ENCODE measurements at places on chromosomes 6 and 20.

GRCh38 chr6:9527679-9528286 lies 887.1 kb downstream of the TFAP2A start:
- peak; percentile 23 for DNase-seq

DNA sequence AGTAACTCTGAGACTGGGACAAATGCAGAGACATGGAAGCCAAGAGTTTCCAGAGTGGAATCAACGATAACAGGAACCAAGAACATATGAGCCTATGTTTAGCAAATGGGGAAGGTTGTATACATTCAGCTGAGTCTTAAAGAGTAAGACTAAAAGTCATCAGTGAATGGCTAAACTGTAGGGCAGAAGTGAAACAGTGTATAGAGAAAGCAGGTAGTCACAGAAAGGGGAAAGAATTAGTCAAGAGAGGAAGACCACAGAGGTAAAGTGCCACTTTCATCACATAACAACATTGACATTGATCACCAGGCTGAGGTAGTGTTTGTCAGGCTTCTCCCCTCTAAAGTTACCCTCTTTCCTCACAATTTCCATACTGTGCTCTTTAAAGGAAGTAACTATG lies 306.5 kb upstream of the SPTLC3 start:
- DNase-seq: no peak

DNA sequence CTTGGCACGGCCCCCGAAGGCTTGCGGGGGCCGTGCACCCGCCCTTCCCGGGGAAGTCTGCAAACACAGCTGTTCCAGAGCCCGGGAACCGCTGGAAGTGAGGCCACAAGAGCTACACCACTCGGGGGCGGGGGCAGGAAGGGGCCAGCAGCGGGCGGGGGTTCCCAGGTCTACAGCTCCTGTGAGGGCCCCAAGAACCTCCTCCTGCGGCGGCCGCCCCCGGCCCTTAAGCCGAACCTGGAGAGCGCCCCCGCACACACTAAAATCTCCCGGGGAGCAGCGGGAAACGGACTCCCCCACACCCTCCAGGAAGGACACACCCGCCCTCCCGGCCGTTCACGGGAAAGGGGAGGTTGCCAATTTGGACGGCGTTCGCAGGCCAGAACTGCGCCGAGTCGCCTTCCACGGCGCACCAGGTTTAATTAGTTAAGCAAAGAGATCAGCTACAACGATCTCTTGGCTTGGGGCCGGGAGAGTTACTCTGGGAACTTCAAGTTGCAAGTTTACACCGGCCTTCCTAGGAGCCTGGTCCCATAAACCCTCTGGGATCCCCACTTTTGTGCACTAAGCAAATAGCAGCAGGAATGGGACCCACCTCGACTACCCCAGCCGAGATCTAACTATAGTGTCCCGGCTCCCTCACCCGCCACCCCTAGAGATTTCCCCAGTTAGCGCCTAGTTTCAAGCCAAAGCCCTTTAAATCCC lies 1.7 kb downstream of the JAG1 start:
- DNase-seq: peak; percentile 73

DNA sequence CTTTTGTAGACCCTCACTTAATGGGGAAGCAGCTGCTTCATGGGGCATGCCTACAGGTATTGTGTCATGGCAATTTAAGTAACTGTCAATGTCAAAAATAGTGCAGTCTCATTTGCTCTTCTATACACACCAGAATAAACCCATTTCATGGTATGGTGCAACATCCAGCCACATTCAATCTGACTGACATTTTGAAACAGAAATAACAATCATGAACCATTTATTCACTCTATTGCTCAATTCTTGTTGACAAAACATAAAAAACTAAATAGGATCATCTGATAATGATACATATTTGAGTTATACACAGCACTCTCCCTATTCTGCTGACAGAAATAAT lies 122.9 kb downstream of the MAP7 start:
- DNase-seq: no peak

- no peak for DNase-seq
These were observed 228.1 kb downstream of the TMEM200A start for GRCh38 chr6:130593948-130594347.

- DNase-seq: no peak
These were observed 136.1 kb downstream of the EYA4 start for GRCh38 chr6:133377219-133377618.

DNA sequence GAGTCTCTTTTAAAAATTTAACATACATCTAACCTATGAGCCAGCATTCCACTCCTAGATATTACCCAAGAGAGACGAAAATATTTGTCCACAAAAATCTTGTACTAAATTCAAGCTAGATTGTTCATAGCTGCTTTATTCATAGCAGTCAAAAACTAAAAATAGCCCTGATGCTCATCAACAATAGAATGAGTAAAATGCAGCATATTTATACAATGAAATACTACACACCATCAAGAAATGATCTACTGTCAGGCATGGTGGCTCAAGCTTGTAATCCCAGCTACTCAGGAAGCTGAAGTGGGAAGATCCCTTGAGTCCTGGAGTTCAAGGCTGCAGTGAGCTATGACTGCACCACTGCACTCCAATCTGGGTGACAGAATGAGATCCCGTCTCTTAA lies 22.0 kb upstream of the SRC start:
- DNase-seq: peak; percentile 91

- DNase-seq: no peak
These were observed 163.6 kb downstream of the BTBD9 start for GRCh38 chr6:38476141-38476540.

DNA sequence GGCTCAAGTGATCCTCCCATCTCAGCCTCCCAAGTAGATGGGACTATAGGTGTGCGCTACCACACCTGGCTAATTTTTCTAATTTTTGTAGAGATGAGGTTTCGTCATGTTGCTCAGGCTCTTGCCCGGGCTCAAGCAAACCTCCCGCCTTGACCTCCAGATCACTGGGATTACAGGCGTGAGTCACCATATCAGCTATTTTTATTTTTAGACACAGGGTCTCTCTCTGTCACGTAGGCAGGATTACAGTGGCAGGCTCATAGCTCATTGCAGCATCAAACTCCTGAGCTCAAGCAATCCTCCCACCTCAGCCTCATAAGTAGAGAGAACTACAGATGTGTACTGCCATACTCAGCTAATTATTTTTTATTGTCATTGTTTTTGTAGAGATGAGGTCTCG lies 41.7 kb downstream of the SLC23A2 start:
- no peak for DNase-seq

DNA sequence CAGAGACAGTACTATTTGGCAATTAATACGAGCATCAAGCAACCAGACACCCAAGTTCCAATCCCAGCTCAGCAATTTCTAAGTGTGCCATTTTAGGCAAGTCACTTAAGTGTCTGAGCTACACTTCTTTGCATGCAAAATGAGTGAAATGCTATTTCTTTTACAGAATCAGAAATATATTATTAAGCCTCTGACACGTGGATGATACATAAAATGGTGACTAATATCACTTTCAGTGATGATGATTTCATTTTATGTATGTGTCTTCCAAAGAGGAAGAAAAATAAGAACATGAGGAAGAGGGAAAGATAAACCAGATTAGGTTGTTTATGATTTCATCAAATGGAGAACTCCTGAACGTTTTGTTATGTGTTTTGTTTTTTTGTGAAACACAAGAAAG lies 158.6 kb downstream of the TSHZ2 start:
- DNase-seq: no peak

- DNase-seq: no peak
These were observed 10.3 kb downstream of the MTHFD1L start for GRCh38 chr6:150875841-150876240.

All from fibroblast of the aortic adventitia (primary cell).